NCI-H1105 treated with DMSO at 0.1 percent for 48 hours (cell line): ENCODE measurements at places on chromosomes 2 and 18.
A peak's percentile ranks its signal among the peaks of the same experiment; 100 is the strongest.

DNA sequence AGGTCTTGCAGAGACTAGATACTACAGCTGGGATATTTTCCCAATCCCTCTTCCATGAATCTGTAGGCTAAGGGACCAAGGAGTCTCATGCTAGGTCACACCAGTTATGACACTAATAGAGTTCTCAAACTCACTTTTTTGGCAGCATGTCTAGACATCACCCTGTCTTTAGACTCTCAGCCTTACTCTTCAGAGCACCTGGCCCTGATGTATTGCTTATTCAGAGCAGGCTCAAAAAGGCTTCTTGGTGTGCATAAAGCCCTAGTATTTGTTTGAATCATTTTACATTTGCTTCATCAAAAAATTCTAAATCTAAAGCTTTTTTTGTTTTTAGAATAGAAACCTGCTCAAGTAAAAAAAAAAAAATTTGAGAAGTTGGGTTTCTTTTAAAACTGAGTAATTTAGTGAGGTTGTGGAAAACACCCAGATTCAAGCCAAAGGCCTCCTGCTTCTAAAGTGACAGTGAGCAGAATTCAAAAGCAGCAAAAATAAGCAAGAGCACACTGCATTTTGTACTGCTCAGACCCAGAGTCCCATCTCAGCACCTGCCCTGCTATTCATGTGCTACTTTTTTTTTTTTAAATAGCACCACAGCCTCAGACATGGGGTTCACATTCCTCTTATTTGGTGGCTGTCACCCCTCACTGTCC, 18.0 kb upstream of the DNAH6 start:
- DNase-seq, result no peak

DNA sequence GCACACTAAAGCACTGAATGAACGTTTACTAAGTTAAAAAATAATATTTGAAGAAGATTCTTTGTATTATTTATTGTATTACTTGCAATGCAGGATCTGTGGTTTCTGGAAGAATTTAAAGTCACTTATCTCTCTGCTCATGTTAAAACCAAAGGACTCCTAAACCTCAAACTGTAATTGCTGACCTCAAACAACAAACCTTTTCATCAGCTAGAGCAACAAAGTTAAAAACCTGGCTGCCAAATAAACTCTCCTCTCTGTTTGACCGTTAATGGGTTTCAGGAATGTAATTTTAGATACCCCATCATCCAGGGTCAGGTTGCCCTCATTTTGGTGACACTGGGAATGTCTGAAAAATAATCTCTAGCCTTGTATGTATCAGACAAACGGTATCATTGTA, 239.1 kb downstream of the TGIF1 start:
- no peak for DNase-seq

- DNase-seq, result no peak
Observed at GRCh38 chr18:48352051-48352755, 57.0 kb downstream of the ZBTB7C start.

GRCh38 chr18:79515331-79515730, 119.6 kb downstream of the NFATC1 start:
- no peak for DNase-seq

DNA sequence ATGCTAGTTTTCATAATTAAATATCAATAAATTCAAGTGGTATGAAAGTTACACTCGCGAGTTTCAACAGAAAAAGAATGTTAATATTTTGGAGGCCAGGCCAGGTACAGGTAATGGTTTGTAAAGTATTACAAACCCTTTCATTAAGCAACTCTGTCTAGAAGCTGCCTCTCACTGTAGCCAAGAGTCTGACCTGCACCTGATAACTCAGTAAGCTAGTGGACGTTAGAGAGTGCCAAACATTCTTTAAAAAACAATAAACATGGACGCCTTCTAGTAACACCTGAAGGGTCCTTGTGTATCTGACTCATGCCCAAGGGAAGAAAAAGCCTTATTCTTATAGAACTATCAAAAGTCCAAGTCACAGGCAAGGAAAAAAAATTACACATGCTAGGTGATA, 70.2 kb downstream of the MBD2 start:
- no peak for DNase-seq

GRCh38 chr2:2564300-2565078, 233.4 kb upstream of the MYT1L start:
- DNase-seq, result peak; percentile 4

GRCh38 chr2:192157776-192158175, 37.0 kb downstream of the TMEFF2 start:
- DNase-seq, result no peak

- no peak for DNase-seq
Observed at GRCh38 chr2:20496942-20497341, 50.1 kb downstream of the RHOB start.

GRCh38 chr2:214934006-214934405, 124.5 kb upstream of the BARD1 start:
- no peak for DNase-seq

- DNase-seq, result no peak
Observed at GRCh38 chr2:107112561-107112960, 226.6 kb upstream of the ST6GAL2 start.

GRCh38 chr2:10433947-10434885, 13.9 kb downstream of the ODC1 start:
- no peak for DNase-seq
